ENCODE measurements at places on chromosomes 6 and 20.
A peak's percentile ranks its signal among the peaks of the same experiment; 100 is the strongest.

- peak; percentile 34 for DNase-seq
These were observed 92.8 kb downstream of the ATRN start for GRCh38 chr20:3563548-3564177.

DNA sequence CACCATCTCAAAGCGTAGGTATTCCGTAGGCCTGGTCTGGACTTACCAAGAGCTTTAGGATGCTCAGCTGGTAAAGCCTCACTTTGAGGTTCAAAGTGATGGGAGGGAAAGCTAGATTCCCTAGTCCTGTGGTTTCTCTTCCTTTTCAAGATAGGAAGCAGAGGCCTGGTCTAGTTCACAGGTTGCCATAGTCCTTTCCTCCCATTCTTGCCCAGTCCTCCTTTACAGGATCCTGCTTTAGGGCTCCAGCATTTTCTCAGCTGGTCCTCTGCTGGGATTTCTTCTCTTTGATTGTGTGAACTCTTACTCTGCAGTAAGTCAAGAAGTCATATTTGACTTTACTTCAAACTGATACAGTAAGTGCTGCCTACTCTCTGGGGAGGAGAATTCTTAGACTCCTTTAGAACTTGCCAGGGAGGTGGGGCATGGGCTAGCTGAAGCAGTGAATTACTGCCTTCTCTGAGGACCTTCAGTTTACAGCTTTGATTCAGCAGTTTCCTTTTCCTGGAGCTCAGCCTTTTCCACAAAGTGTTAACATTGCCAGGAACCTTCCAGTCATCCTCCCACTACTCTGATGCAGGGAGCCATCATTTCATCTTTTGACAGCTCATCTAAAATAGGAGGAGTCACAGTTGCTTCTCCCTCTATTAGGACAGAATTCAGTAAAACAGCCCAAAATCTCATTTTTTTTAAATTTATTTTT, 42.8 kb upstream of the PLCG1 start:
- no peak for DNase-seq

DNA sequence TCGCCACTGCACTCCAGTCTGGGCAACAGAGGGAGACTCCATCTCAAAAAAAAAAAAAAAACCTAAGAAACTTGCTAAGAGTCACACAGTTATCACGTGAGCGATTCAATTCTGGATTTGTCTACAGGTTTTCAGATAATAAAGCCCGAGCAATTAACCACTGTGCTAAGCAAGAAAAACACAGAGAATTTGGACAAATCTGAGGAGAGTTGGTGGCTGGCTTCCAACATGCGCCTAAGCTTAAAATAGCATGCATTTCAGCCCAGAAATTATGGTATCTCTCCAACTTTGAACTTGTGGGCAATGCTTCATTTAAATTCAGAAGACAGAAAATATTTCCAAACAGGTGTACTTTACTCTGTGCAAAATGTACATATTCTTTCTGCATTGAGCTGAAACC, 232.9 kb downstream of the TSHZ2 start:
- no peak for DNase-seq

DNA sequence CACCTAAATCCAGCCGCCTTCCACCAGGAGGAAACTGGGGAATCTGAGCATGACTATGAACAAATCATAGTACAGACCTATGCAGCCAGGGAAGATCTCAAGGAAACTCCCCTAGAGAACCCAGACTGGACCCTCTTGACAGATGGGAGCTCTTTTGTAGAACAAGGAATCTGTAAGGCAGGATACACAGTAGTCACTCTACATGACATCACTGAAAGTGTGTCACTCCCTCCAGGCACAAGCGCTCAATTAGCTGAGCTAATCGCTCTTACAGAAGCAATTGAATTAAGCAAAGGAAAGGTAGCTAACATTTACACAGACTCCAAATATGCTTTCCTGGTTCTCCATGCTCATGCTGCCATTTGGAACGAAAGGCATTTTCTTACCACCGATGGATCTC, 36.8 kb downstream of the PLN start:
- DNase-seq: no peak

DNA sequence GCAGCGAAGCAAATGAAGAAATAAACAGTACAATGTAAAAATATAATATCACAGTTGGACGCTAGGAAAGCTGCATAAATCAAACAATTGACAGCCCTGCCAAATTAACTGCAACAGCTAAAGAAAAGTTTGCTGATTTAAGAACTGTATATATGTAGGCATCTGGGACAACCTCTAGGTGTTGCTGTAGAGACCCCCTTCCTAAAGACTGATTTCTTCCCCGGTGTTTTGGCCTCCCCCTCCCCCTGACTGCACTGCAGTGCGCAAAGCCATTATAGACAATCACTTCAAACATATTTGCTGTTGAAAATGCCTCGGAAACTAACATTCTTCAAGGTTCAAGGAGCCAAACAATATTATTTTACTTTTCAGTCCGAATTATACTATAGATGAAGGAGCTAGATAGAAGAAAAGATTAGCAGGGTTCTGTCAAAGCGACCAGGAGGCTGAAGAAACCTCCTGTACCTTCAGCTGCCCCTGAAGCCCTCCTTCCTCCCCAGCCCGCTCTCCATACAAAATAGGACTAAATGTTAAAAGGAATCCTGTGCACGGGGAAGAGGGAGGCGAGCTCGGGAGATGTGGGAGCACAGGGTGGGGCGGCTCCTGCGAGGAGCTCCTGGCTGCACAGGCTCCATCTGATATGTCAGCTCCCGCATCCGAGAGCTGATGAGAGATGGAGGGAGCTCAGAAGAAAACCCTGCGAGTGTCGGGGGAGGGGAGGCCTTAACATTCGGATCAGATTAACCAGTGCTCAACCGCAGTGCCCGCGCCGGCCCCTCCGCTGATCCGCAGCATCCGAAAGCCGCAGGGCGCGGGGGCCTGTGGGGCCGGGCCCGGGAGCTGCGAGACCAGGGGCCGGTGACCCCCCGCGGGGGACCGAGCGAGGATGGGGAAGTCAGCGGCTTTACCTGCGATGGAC, 822 bp downstream of the ELOVL4 start:
- peak; percentile 29 for DNase-seq

- peak; percentile 25 for DNase-seq
These were observed 931 bp downstream of the UFL1 start for GRCh38 chr6:96522465-96523009.

- no peak for DNase-seq
These were observed 173.7 kb downstream of the HACE1 start for GRCh38 chr6:104685871-104686549.

GRCh38 chr6:20661721-20662120, 127.5 kb downstream of the CDKAL1 start:
- no peak for DNase-seq

DNA sequence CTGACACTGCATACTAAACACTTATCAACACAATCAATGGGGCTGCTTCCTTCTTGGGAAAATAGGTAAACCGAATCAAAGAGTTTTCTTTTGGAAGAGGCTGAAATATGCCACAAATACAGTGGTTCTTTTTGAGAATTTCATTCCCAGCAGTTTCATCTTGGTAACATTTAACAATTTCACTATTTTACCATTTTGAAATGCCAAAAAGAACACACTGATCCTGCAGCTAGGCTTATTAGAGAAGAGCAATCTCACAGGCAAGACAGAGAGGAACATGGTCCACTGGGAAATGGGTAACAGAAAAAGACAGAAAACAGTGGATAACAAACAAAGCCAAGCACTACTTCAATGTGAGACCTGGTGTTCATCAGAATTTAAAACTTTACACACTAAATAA, 2.5 kb downstream of the CNR1 start:
- DNase-seq: no peak

- no peak for DNase-seq
These were observed 343.1 kb upstream of the RUNX2 start for GRCh38 chr6:44985006-44985405.

- DNase-seq: no peak
These were observed 811.9 kb downstream of the TENT5A start for GRCh38 chr6:80940571-80940970.

- DNase-seq: peak; percentile 39
These were observed 138.3 kb upstream of the SGK1 start for GRCh38 chr6:134456226-134456625.

GRCh38 chr20:37297066-37297736, 7.7 kb downstream of the MANBAL start:
- DNase-seq: no peak

GRCh38 chr6:117601811-117602150, 530 bp downstream of the GOPC start:
- no peak for DNase-seq

DNA sequence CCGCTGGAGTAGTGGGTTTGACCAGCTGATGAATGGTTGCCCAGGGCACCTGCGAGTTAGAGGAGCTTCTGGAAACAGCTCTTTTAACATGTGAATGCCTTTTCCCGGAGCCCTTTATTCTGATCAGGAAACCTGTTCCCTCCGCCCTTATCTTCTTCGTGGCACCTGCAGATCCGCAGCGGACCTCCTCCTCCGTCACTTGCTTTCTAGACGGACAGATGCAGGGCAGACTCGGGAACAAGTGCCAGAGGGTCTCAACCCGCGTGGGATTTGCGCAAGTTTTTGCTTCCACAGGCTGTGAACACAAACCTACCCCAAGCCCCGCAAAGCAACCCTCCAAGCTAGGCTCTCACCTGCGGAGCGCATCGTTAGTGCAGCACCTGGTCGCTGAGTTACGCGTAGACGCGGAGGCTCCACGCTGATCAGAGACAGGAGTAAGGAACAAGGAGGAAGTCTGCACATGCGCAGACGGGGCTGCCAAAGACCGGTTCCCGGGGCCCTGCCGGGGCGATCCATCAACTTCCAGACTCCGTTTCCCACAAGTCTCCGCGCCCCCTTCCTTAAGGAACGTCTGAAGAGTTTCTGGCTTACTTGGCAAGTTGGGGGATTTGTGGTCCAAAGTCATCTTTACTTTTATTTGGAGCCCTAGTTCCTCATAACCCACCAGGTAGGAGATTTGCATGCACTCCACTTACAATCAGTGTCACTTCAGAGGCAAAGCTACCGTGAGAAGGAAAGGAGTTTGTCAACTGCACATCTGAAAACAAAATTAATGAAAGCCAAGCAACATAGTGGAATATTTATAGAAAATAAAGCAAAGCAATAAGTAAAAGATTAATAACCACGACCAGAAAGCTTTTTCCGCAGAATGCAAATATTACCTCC, 52.7 kb upstream of the ELMO2 start:
- no peak for DNase-seq

- no peak for DNase-seq
These were observed 18.0 kb upstream of the BHLHE23 start for GRCh38 chr20:63024573-63025392.

DNA sequence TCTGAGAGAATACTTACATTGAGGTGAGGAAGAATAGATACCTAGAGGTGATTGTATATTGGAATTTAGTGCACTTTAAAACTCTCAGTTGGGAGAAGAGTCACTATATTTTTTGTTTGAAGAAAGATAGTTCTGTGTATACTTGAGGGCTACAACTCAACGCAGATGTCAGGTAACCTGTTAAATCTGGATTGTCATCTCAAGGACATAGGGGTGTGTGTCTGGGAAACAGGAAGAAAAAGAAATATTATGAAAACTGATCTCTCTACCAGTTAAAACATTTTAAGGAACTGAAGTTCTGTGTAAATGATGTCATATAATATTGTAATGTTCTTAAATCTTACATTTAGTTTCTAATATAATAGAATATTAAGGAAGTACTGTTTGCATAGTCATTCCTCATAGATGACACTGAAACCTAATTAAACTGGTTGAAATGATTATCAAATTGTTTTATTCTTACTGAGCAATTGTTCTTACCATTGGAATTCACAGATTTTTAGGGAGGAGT, 86.2 kb downstream of the SMAP1 start:
- DNase-seq: no peak
